ENCODE measurements at places on chromosomes 13 and 19. TPM values are rescaled to one million over a fixed set of nuclear protein-coding genes. Genes with fewer than 3 reads are reported as not detected.

GRCh38 chr19:28074773-28075172 lies 1138.2 kb downstream of the UQCRFS1 start:
- no peak for DNase-seq

DNA sequence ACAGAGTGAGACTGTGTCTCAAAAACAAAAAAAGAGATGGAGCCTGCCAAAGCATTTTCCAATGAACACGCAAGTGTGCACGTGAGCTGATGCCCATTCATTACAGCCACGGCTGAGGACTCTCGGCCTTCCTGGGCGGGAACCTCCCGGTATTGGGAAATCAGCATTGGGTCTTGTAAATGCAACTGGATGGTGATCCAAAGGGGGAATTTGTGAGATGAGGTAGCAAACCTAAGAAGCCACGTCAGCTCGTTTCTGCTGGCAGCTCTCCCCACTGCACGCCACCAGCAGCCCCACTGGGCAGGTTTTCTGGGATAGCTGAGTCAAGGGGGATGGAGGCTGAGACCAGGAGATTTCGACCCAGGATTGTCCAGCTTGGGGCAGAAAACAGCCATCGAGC lies 11.5 kb downstream of the C13orf46 start:
- DNase-seq, result no peak

DNA sequence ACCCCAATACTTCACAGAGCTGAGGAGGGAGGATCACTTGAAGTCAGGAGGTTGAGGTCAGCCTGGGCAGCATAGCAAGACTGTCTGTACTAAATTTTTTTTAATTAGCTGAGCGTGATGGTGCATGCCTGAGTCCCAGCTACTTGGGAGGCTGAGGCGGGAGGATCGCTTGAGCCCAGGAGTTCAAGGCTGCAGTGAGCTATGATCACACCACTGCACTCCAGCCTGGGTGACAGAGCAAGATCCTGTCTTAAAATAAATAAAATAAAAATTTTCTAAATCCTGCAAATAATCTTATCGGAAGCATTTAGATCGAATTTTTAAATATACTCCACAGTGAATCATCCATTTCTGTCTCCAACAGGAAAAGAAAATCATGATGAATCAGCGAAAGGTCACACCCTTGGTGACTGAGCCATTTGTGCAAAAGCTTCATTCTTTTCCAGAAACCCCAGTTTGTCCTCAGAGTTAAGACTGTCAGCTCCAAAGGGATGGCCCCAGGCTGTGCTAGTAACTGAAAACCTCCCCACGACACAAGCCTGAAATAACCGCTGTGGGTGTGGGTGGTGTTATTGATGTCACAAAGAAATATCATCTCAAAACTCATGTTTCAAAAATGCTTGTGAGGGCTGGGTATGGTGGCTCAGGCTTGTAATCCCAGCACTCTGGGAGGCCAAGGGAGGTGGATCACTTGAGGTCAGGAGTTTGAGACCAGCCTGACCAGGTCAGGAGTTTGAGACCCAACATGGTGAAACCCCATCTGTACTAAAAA lies 167.6 kb downstream of the PTPRS start:
- no peak for DNase-seq

- no peak for DNase-seq
These were observed 40.6 kb downstream of the COL4A2 start for GRCh38 chr13:110347535-110348308.

DNA sequence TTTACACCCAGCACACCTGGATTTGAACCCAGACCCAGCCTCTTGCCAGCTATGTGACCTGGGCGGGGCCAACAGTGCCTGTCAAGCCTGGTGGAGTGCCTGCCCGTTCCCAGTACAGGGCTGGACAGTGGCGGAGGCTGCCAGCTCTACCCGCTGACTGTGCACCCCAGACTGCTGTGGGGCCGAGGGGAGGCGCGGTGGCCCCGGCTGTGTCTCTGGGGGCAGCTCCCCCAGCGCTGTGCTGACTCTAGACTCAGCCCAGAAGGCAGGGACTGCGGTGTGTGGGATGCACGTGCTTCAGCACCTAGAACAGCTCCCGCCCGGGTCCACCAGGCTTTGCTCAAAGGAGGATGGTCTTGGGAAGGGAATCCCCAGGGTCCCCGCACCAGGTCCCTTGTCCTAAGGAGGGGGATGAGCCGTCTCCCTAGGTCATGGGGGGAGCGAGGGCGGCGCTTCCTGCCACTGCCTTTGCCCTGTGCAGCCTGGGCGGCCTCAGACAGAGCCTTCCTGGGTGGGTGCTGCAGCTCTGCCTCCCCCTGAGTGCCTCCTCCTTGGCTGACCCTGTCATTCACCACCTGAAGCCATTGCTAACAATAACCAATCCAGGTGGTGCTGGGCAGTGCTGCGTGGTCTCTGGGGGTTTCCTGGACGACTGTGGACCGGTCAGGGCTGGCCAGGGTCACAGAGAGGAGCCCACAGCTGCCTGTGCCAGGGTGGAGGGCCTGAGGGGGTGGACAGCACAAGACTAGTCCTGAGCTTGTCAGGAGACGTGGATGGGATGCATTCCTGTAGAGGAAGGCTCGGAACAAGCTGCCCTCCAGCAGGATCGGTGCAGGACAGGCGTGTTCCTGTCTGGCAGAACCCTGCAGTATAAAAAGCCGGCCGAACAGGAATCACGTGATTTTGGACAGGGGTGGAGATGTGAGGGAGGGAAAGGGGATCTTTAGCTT lies 18.6 kb downstream of the TMEM255B start:
- DNase-seq, result peak; percentile 38

DNA sequence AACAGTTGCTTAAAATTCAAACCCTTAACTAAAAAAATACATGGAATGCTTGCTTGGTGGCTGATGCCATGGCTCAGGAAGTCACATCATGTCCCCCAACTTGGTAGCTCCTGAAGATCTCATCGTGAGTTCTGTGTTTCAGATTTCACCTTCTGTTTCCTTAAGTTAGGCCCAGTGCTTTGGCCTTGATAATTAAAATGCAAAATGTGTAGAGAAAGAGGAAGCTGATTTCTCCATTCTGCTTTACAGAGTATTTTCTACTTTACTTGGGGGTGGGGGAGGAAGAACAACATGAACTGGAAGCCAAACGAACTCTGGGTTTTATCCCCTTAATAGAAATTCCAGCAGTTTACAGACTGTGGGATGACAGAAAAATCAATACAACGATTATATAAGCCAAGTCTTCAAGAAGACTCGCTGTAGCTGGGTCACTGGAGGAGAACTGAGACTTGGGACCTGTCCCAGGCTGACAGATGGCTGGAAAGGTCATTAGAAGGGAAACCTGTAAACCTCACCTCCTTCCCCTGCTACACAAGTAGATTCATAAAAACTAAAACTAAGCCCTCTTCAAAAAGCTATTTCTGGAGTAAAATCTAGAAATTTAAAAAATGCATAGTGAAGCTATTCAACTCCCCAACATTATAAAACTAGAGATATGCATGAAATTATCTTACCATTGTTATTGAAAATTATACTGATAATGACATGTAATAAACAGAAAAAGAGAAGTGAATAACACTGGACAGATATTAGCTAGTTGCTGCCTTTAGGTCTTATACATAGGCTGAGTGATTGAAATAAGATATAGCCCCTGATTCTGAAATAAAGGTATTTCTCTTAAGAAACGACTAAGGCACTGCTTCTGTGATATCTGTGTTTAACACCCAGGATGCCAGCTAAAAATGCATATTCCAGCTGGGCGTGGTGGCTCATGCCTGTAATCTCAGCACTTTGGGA lies 22.1 kb upstream of the GGACT start:
- DNase-seq, result no peak

The KIR3DL1 gene
- polyA plus RNA-seq, result not detected
